ENCODE measurements at places on chromosomes 6 and 20.

DNA sequence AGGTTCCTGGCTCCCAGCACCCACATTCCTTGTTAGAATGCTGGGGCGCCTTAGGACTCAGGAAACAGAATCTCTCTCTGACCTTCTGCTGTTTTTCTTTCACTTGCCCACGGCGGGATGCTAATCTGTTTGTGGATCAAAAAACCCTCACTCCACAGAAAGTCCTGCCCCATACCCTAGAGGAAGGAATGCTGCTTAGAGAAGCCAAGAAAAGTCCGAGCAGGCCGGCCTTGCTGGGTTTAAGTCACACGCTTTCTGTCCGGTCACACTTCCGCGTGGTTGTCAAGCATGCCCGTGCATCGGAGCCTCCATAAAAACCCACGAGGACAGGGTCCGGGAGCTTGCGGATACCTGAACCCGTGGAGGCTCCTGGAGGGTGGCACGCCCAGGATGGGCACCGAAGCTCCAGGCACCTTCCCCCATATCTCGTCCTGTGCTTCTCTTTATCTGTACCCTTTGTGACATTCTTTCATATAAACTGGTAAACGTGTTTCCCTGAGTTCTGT is 223.1 kb downstream of the NRN1 start:
- no peak for DNase-seq

- DNase-seq, result no peak
These were observed 93.8 kb upstream of the LY86 start for GRCh38 chr6:6494677-6495076.

DNA sequence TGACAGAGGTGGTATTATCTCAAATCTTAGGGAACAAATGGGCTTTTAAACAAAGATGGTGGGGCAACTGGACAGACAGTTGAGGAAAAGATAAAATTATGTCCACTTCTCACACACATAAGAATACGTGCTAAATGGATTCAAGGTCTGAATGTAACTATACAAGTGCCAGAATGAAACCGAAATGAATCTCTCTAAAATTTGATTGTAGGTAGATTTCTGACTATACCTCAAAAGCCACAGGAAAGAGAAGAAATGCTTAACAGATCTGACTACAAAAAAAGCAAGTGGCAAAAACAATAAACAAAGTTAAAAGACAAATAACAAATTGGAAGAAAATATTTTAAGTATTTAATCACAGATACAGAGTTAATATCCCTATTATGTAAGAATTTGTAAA is 182.7 kb upstream of the OLIG3 start:
- no peak for DNase-seq

- DNase-seq, result no peak
These were observed 221.4 kb downstream of the PKHD1 start for GRCh38 chr6:51865996-51866395.

- DNase-seq, result no peak
These were observed 42.0 kb upstream of the MCHR2 start for GRCh38 chr6:100035873-100036653.

GRCh38 chr20:63748070-63748933 is 8.7 kb downstream of the SLC2A4RG start:
- DNase-seq, result no peak

DNA sequence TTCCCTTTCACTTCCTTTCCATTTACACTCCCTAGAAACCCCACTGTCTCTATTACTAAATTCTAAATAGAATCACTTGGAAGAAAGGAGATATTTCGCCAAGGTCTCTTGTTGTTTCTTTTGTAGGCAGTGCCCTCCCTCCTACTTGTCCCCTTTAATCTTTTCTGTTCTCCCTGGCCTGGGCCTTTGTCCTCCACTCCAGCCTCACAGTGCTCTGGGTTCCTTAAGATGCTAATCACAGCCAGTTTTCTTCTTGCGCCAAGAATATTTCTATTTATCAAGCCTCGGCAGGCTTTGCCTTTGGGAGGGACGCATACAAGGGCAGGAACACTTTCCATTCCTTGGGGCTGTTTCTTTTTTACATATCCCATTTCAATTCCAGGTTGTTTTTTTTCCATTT is 520.6 kb upstream of the CHD6 start:
- DNase-seq, result no peak

Data from NCI-H1048 (cell line).